Lower leg skin (tissue), 4 donors: ENCODE measurements at places on chromosomes 6 and 20. TPM values are rescaled to one million over a fixed set of nuclear protein-coding genes. Genes with fewer than 3 reads are reported as not detected.

The NHSL1 gene
- total RNA-seq, result 49.2 TPM

The TNFRSF6B gene
- 3.0 TPM for total RNA-seq

The B3GALT4 gene
- total RNA-seq, result 25.8 TPM

The MTO1 gene
- total RNA-seq, result 29.6 TPM

The HTR1B gene
- total RNA-seq, result not detected

The SLC17A3 gene
- total RNA-seq, result not detected

The SASH1 gene
- 96.1 TPM for total RNA-seq

The ZSCAN26 gene
- total RNA-seq, result 9.6 TPM

The COL11A2 gene
- 0.29 TPM for total RNA-seq

The CLPSL2 gene
- not detected for total RNA-seq

The LY6G5C gene
- total RNA-seq, result 1.6 TPM

The AGER gene
- total RNA-seq, result 0.56 TPM

The CST7 gene
- 1.1 TPM for total RNA-seq

The SYCP2L gene
- 0.17 TPM for total RNA-seq

The SLPI gene
- 361 TPM for total RNA-seq

The WFDC10B gene
- 0.54 TPM for total RNA-seq

The OR2W1 gene
- total RNA-seq, result not detected

The FAM83B gene
- total RNA-seq, result 152 TPM

The TRAPPC3L gene
- not detected for total RNA-seq

The HS3ST5 gene
- total RNA-seq, result not detected

The DLK2 gene
- total RNA-seq, result 55.0 TPM
